CD4-positive, alpha-beta T cell treated with Interleukin-2 at 100 ng/mL for 4 hours (primary cell): ENCODE measurements at places on chromosomes 7 and 10.

- no peak for DNase-seq
Measured at GRCh38 chr10:95077556-95077955, 8.3 kb upstream of the CYP2C8 start.

GRCh38 chr7:4003503-4003902 is 678.6 kb upstream of the FOXK1 start:
- DNase-seq = no peak

- no peak for DNase-seq
Measured at GRCh38 chr7:45696476-45696875, 122.3 kb downstream of the ADCY1 start.

- DNase-seq = no peak
Measured at GRCh38 chr10:86757113-86757972, 924 bp downstream of the BMPR1A start.

DNA sequence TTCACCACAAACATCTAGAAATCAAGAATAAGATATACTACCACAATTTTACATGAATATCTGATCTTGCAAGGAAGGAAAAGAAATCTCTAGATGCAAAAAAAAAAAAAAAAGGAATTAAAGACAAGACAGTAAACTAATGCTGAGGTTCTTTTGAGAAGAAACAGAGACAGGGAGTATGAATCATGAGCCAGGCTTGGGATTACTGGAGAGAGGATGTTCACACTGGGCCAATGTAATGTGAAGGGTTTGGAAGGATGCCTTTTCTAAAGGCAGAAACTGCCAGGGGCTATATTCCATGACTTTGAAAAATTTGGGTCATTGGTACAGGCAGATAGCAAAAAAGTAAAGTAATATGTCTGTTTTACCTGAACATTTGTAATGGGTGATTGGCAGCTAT is 573.0 kb upstream of the IGFBP3 start:
- no peak for DNase-seq

- no peak for DNase-seq
Measured at GRCh38 chr10:87750001-87750671, 67.9 kb downstream of the ATAD1 start.

DNA sequence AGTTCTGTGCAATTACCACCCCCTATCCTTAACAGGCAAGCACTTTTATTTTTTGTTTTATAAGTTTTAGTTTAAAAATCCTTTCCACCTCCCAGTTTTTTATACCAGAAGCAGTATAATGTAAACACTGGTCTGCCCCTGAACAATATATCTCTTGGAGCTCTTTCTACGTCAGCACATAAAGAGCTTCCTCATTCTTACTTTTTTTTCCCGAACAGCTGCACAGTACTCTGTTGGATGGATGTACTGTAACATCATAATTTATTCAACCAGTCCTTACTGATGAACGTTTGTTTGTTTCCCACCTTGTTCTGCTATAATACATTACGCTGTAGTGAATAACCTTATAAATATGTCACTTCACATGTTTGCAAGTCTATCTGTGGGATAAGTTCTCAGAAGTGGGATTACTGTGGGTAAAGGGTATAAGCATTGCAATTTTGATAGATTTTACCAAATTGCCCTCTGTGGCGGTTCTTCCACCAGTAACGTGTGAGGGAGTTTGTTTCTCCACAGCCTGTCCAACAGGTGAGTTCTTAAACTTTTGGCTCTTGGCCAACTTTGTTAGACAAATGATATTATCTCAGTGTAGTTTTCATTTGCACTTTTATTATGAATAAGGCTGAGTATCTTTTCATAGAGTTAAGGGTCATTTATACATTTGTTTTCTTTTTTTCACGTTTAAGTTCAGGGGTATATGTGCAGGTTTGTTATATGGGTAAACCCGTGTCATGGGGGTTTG is 32.8 kb downstream of the ADRA2A start:
- no peak for DNase-seq

DNA sequence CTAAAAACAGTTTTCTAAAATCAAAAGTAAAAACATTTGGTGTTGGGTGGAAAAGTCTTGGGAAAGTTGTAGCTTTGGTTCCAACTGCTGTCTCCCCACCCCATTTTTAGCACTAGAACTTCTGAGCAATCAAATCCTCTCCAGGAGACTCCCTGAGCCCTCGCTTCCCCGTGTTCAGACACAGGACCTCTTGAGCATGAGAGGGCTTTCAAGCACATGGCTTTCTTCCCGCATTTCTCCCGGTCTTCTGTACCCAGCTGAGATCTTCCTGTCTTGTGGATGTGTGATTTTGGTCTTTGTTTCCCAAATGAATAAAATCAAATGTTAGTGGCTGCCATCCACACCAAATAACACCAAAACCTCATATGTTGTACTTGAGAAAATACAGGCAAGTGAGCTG is 5.0 kb downstream of the CXCL12 start:
- DNase-seq = no peak

- no peak for DNase-seq
Measured at GRCh38 chr7:22127835-22128527, 182.3 kb upstream of the CDCA7L start.

GRCh38 chr7:52269669-52270068 is 765.8 kb upstream of the POM121L12 start:
- DNase-seq = no peak

GRCh38 chr10:105840288-105840770 is 1199.2 kb downstream of the SORCS3 start:
- DNase-seq = no peak

DNA sequence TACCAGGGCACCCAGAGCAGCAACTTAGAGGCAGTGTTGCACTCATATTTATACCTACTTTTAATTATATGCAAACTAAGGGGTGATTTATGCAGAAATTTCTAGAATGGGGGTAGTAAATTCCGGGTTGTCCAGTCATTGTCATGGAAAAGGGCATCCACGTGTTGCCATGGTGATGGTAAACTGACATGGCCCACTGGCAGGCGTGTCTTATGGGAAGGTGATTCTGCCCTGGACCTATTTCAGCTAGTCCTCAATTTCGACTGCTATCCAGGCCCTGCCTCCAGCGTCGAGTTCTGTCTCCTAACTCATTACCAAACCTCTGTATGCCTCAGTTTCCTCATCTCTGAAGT is 12.8 kb downstream of the SNX8 start:
- DNase-seq = no peak
